ENCODE measurements at places on chromosomes 6 and 20.

GRCh38 chr6:134911547-134911946 is 38.4 kb downstream of the ALDH8A1 start:
- no peak for DNase-seq

GRCh38 chr20:59351157-59352040 is 51.0 kb downstream of the EDN3 start:
- no peak for DNase-seq

- DNase-seq = no peak
Observed at GRCh38 chr6:35703554-35703953, 14.8 kb upstream of the FKBP5 start.

DNA sequence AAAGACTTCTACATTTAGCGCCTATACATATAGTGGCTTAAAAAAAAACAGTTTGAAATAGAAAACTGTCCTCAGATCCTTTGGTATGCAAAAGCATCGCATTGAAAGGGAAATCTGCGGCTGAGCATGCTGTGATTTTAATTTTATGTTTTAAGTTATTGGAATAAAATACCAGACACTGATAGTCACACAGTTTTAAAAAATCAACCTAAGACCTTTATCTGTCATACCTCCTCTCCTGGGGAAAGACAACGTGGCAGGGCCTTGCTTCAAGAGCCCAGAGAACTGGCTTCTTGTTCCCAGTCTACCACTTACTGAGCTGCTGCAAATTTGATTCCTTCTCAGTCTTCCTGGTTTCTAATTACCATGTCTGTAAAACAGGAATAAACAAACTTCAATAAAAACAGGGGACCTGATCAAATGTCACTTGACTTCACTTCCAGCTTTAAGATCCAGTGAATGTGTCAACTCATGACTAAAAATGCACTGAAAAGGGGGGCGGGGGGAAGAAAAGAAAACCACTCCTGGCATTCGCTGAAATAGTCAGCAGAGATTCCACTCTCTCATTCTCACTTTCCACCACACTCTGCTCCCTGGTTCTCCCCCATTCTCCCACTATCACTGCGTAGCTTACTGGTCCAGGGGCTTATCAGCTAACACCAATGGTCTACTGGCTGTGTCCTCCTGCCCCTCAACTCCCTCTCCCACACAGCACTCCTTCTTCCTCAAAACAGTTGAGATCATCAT is 494.7 kb upstream of the MARCKS start:
- DNase-seq = no peak

DNA sequence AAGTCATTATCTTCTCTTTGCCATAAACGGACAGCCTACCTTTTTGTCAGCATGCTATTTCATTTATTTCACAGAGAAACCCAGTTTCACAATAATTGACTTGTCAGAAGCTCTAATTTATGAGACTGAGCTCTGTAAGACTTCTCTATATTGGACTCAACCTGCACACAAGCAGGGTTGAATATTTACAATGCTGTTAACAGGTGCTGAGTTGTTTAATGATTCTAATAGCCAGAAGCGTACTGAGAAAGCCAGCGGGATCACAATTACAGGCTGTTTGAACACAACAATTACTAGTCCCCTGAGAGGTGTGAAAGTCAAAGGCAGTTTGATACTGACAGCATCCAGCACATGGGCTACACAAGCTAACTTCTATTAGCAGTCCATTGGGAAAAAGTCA is 128.2 kb upstream of the SIM1 start:
- no peak for DNase-seq

DNA sequence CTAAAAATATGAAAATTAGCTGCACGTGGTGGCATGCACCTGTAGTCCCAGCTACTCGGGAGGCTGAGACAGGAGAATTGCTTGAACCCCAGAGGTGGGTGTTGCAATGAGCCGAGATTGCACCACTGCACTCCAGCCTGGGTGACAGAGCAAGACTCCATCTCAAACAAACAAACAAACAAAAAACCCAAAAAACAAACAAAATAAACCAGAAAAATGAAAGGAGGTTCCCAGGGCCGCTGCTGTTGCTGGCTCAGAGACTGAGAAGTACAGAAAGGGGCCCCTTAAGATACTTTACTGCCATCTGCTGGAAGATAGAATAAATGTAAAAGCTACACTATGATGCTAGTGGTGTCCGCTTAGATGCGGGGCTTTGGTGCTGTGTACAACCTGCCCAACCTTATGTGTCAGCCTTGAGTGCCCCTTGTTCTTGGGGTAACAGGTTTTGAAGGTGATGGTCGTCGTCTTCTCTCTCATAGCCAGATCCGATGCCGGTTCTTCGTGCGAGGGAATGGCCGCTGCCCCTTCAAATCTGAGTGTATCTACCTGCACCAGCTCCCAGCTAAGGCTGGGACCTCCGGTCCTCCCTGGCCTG is 2.8 kb upstream of the FANCE start:
- DNase-seq = no peak

DNA sequence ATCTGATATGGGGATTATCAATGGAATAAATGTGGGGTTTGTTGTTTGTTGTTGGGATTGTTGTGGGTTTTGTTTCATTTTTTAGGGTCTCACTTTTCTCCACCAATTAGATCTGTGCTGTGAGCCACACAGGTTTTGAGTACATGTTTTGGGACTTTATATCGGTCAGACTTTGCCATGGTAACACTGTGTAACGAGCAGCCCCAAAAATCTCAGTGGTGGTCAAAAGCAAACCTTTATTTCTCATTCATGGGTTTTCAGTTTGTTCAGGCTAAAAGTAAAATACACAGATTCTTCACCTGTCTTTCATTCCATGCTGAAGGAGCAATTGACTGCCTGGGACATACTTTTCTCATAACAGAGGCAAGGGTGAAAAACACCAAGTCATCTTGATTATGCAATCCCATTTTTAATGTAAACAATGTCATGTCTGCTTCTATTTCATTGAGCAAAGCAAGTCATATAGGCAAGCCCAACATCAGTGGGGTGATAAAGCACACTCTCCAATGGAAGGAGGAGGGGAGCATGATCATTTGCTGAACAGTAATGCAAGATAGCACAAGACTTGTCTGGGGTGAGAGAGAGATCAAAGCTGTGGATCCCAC is 101.1 kb upstream of the PLCB4 start:
- DNase-seq = no peak

DNA sequence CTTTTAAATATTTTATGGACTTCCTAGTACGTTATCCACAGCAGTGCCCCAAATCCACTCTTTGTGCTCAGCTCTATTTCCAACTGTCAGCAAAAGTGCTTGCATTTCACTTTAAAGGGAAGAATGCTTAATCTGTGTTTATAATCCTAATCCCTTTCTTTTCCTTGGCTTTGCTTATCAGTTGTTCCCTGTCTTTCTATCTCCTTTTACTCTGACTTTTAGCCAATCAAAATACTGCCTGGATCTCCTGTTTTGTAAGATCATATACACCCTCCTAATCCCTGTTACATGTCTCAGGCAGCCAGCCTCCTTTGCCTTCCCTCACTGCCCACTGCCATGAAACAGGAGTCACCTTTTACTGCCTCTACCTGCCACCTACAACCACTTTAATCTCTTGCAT is 102.9 kb downstream of the AIG1 start:
- DNase-seq = no peak

- DNase-seq = no peak
Observed at GRCh38 chr20:63686492-63687321, 9.7 kb upstream of the TNFRSF6B start.

GRCh38 chr6:143107911-143108761 is 47.4 kb downstream of the AIG1 start:
- no peak for DNase-seq

- DNase-seq = no peak
Observed at GRCh38 chr6:123901436-123901835, 97.8 kb downstream of the NKAIN2 start.

- no peak for DNase-seq
Observed at GRCh38 chr6:138945354-138945753, 42.7 kb downstream of the REPS1 start.

DNA sequence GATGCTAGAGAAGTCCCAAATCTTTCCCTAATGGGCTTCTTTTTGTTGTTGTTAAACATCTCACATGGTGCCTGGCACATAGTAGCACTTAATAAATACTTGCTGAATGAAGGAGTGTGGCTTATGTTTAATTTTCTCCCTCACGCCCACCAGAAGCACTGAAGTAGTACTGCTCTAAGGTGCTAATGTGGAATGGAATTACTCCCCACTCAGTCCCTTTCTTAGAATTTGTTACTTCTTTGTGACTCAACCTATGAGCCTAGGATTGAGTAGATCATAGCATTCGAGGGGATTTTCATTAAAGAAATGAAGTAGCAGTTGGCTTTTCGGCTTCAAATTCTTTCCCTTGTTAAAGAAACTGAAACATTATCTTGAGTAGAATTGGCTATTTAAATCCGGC is 192.8 kb downstream of the CLIC5 start:
- DNase-seq = no peak

- no peak for DNase-seq
Observed at GRCh38 chr6:42766163-42766670, 15.6 kb upstream of the BICRAL start.

- DNase-seq = no peak
Observed at GRCh38 chr6:164164876-164165275, 750.4 kb downstream of the QKI start.

DNA sequence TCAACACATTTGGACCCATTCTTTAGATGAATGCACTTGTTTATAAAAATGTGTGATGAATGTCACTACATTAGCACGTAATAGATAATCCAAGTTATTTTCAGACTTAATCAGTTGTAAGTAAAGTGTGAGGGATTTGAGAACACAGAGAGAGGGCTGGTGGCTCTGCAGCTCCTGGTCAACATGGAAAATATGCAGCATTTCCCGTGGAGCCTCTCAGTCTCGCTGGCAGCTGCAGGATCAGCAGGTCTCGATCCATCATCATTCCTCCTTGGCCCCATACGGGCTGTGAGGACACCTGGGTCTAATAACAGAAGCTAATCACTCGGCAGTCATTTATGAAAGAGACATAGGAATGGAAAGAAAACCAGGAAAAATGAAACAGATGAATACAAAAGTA is 390.2 kb downstream of the PRKN start:
- DNase-seq = no peak

- DNase-seq = no peak
Observed at GRCh38 chr20:39645131-39645530, 683.0 kb downstream of the DHX35 start.

GRCh38 chr20:62900692-62901584 is 25.4 kb downstream of the DIDO1 start:
- DNase-seq = peak; percentile 18

DNA sequence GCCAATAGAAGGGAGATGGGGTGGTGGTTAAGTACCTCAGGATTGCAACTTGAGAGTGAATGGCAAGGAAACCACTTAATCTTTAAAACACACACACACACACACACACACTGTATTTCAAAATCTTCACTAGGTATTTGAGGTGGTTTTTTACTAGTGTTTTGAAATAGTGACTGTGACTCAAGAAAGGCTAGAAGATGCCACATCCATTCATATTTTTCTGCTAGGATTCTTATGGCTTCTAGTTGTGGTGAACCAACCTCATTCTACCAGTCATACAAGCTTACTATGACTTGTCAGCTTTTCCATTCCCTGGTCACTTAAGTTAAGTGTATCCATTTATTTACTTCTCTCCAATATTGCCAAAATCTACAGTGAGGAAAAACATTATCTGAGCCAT is 519.4 kb upstream of the JAG1 start:
- no peak for DNase-seq

DNA sequence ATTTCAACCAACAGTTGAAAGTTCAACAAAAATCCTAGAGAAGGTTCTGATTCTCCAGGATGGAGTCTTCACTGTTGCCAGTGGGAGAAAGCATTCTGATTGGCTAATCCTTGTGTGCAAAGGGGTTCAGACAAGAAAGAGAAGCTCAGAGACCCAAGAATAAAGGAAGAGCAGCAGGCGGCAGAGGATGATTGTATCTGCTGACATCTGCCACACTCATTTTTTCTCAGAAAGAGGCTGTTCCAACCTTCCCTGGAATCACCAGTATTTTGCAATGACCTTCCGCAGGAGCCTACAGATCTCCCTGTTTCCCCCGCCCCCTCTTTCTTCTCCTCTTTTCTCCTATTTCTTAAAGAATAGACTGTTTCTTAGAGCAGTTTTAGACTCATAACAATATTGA is 376.7 kb downstream of the CDH26 start:
- DNase-seq = no peak

DNA sequence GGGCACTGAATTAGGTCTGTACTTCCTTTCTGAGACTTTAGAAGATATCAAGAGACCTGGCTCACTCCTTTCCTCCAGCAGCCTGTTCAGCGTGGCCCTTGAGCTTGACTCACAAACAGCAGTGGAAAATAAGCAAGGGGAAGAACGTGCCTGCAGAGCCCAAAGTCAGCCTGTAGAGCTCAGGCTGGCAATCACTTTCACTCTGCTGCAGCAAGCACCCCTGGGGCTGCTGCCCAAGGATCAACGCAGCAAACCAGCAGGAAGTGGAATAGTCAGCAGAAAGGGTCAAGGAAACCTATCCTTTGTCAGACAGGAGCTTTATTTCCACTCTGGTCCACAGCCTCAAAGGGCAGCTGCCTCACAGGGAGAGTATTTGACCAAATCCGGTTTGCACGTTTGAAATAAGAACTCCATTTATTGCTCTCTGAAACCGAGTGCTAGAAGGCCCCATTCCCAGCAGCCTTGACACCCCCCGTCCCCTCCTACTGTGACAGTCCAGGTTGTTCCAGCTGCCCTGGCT is 77.4 kb downstream of the PRDM1 start:
- DNase-seq = no peak

DNA sequence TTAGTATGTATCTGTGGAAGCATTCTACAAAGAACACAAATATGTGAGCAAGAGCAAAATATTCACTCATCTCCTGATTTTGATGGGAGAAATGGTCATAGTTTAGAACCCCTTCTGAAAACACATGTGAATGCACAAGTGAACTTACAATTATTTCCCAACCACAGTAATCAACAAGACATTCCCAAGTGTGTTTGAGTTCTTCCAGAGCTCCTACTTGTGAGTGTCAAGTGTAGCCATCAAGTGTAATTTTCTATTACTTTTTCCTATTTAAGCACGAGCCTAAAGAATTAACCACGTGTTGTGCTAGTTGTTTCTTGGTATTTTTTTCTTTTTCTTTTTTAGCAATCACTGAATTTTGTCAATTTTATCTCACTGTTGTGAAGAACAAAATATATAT is 402.3 kb downstream of the NKAIN2 start:
- no peak for DNase-seq

- no peak for DNase-seq
Observed at GRCh38 chr6:149221774-149222070, 95.8 kb upstream of the TAB2 start.

GRCh38 chr6:5732496-5732895 is 274.2 kb downstream of the NRN1 start:
- no peak for DNase-seq

DNA sequence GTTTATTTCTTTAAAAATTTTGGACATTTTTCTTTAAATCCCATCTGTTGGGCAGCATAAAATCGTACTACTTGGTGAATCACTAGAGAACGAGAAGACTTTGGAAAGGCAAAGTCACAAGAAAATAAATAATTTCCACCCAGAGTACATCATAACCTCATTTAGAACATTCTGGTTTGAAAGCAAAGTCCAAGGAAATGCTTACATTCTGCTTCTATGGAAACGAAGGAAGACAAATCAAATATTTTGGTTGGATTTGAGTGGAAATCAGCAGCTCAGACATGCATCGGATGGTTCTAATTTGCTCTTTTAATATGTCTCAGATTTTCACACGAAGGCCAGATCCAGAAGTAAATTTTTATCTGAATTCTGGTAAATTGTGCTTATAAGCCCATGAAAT is 60.7 kb upstream of the LTV1 start:
- no peak for DNase-seq

All from T follicular helper cell (primary cell).